Left cardiac atrium (tissue), 4 donors: ENCODE measurements at places on chromosomes 2 and 18. TPM values are rescaled to one million over a fixed set of nuclear protein-coding genes. Genes with fewer than 3 reads are reported as not detected.

ALLC gene
- 0.26 TPM for total RNA-seq

BCL2 gene
- total RNA-seq = 10.1 TPM

PRSS56 gene
- total RNA-seq = 0.16 TPM

SAG gene
- total RNA-seq = not detected

DSC3 gene
- 1.0 TPM for total RNA-seq

SPATS2L gene
- 117 TPM for total RNA-seq

CPO gene
- 0.34 TPM for total RNA-seq

HRH4 gene
- not detected for total RNA-seq

INHBB gene
- 3.7 TPM for total RNA-seq

FAM98A gene
- 69.5 TPM for total RNA-seq

TM4SF20 gene
- not detected for total RNA-seq

RPE gene
- 30.0 TPM for total RNA-seq

CNDP1 gene
- not detected for total RNA-seq

MERTK gene
- 11.8 TPM for total RNA-seq

EN1 gene
- total RNA-seq = not detected

TYMS gene
- total RNA-seq = 3.8 TPM

SIX2 gene
- 1.0 TPM for total RNA-seq

AQP4 gene
- total RNA-seq = 5.6 TPM

WNT10A gene
- not detected for total RNA-seq

RPRM gene
- total RNA-seq = not detected

CHST10 gene
- 10.9 TPM for total RNA-seq

STPG4 gene
- not detected for total RNA-seq

EVX2 gene
- not detected for total RNA-seq

TAF1B gene
- total RNA-seq = 11.0 TPM

UGT1A6 gene
- not detected for total RNA-seq

ZCCHC2 gene
- 19.0 TPM for total RNA-seq

SLC9A2 gene
- not detected for total RNA-seq

ACMSD gene
- not detected for total RNA-seq

GRHL1 gene
- 5.7 TPM for total RNA-seq

OTOS gene
- total RNA-seq = not detected

CDK15 gene
- 1.0 TPM for total RNA-seq

OTX1 gene
- total RNA-seq = not detected

SERPINB8 gene
- total RNA-seq = 10.8 TPM

SETBP1 gene
- 16.7 TPM for total RNA-seq

POTEJ gene
- not detected for total RNA-seq

RALBP1 gene
- total RNA-seq = 41.2 TPM

GPR75 gene
- total RNA-seq = 1.3 TPM

MDH1B gene
- 0.50 TPM for total RNA-seq

ID2 gene
- 68.2 TPM for total RNA-seq

PAX8 gene
- total RNA-seq = 0.13 TPM
